Stimulated activated CD4-positive, alpha-beta T cell treated with anti-CD3 and anti-CD28 coated beads, Interleukin-15, amount 100 ng/mL, for 1 hour (primary cell): ENCODE measurements at places on chromosomes 12 and 14.

- DNase-seq, result no peak
These were observed 141.9 kb downstream of the CRADD start for GRCh38 chr12:93819050-93819491.

DNA sequence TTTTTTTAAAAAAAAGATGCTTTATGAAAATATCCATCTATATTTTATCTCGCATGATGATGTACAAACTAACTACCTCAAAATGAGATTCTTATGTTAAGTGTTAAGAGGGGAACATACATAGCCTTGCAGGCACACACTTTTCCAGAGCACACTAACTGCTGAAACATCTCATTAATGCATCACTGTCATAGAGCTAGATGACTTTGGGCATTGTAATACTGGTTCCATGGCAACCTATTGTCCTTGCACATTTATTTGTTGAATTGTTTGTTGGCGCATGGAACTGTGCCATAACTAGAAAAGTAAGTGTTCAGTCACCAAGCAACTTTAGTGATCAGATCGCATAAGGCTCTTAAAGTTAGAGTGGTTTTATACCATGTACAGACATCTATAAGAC is 348.3 kb downstream of the GALC start:
- DNase-seq, result no peak

GRCh38 chr14:74008843-74009499 is 10.1 kb downstream of the ENTPD5 start:
- no peak for DNase-seq

- no peak for DNase-seq
These were observed 36.4 kb downstream of the BBS10 start for GRCh38 chr12:76311796-76312195.

GRCh38 chr14:82719617-82720016 is 1186.0 kb upstream of the SEL1L start:
- DNase-seq, result no peak

DNA sequence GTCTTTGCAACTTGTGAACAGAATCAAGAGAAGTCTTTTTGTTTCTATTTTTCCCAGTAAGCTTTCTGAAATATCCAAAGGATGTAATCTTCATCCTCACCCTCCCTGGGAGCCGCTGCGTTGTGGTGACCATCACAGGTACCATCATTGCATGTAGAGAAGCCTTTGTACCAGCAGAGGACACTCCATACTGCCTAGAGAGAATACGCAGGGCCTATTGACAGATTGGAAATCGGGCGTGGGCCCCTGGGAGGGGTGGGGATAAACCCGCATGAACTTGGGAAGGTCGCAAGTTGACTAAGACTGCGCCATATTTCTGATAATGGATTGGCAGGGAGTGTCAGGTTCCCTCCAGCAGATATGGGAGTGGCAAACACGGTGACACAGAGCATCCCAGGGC is 12.7 kb downstream of the KRT1 start:
- DNase-seq, result no peak

- no peak for DNase-seq
These were observed 16.9 kb upstream of the PPP1R1A start for GRCh38 chr12:54605138-54605970.
